ENCODE measurements at places on chromosomes 4 and X.

DNA sequence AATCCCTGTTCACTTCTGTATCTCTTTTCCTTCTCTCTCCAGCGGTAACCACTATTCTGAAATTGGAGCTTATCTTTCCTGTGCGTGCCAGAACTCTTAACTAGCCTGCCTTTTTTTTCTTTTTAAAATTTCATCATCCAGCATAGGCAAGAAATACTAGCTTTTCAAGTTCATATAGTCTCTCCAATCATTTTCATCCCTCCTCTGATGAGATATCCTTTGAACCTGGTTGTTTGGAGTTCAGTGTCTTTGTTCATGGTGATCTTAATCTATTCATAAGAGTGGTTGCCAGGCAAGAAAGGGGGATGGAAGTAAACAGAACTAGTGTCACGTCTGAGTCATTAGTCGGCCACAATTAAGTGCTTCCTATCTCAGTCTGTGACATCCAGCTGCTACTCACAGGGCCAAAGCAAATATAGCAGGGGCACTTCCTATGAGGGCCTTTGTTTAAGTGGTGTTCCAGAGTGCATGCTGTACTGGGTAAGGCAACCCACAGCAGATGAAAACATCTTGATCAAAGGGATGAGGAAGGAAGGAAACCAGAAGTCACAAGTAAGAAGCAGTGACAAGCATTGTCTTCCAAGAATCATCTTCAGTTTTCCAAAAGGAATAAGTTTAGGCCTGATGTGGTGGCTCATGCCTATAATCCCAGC, 56.4 kb upstream of the XIAP start:
- no peak for DNase-seq

GRCh38 chr4:74379912-74380311, 15.0 kb downstream of the EREG start:
- no peak for DNase-seq

- no peak for DNase-seq
Measured at GRCh38 chrX:74781507-74782034, 143.7 kb downstream of the NEXMIF start.

DNA sequence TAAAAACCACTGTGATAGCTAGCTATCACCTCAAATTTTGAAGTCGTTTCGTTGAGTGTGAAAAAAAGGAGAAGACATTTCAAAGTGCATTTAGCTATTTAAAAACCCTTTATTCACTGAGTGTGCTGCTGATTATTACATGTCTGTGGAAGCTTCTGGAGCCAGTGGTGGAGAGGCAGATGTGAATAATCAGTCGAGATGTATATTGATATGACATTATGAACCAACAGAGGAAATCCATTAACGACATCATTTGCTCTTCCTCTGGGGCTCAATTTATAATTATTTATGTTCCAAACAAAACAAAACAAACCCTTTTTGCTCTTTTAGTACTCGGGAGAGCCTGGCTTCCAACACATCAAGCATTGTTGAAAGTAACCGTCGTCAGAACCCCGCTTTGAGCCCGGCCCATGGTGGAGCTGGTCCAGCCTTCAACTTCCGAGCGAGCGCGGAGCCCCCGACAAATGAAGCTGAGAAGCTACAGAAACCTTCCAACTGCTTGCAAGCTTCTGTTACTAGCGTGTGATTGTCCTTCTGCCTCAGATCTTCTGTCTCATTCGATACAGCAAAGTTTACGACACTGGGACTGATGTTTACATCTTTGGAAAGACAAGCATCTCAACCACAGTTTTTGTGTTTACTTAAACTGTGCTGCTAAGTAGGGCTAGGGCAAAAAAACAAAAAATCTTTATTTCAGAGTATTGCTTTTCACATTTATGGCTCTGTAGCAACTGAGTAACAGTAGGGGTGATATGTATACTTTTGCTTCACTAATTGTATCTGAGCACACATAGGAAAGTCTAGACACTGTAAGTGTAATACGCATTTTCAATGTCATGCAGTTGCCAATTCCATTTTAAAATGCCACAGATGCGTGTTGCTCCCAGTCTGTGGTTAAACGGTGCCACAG, 111.9 kb downstream of the STOX2 start:
- DNase-seq = no peak

- DNase-seq = no peak
Measured at GRCh38 chr4:133596459-133596858, 447.4 kb downstream of the PCDH10 start.

- no peak for DNase-seq
Measured at GRCh38 chr4:184805462-184806228, 20.1 kb downstream of the ACSL1 start.

- no peak for DNase-seq
Measured at GRCh38 chr4:120037411-120037810, 29.2 kb downstream of the MAD2L1 start.

- no peak for DNase-seq
Measured at GRCh38 chrX:15512401-15512965, 11.9 kb downstream of the BMX start.

- no peak for DNase-seq
Measured at GRCh38 chr4:101865501-101866062, 75.1 kb downstream of the BANK1 start.

GRCh38 chr4:26238426-26238777, 82.4 kb upstream of the RBPJ start:
- no peak for DNase-seq

DNA sequence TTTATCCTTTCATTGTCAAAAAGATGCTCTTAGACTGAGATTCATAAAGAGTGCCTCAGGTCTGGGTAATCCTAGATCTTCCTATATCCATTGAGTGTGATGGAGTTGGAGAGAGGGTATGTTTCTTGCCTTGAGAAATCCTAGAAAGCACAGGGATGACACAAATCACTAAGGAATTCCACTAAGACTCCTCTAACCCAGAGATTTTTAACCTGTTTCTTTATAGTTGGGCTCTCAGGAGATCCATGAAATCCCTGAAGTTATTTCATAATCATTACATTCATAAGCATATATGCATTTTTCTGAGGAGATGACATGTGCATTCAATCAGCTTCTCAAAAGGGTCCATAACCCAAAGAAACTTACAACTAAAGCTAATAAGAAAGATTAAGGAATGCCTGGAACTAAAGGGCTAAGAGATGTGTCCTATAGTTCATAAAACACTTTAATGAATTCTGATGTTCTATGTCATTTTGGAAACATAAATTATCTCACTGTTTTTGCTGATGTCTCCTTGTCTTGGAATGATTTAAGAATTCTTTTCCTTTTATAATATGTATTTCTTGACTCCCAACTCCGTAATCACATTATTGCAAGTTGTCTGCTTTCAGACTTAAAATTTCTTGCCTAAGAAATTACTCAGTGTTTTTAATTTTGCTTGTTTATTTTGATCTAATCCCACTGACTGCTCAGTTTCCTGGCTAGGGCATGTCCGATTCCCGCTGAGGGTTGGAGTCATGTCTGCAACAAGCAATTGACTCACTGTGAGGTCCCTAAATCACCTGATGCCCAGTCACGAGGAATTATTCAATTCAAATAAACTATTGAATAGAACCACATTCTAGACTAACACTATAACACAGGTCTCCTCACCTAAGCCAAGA, 2.8 kb upstream of the AMTN start:
- DNase-seq = no peak

GRCh38 chrX:31523884-31524536, 452.2 kb upstream of the FTHL17 start:
- DNase-seq = no peak
